Upper lobe of left lung (tissue), 6 donors: ENCODE measurements at places on chromosomes 4 and X. TPM values are rescaled to one million over a fixed set of nuclear protein-coding genes. Genes with fewer than 3 reads are reported as not detected.

COL4A6 gene
- 2.0 TPM for total RNA-seq

PORCN gene
- 53.4 TPM for total RNA-seq

GPR34 gene
- 7.6 TPM for total RNA-seq

KLB gene
- total RNA-seq = 1.5 TPM

ACOT9 gene
- 54.5 TPM for total RNA-seq

- DNase-seq = no peak
Observed at GRCh38 chr4:119310826-119311225, 11.1 kb downstream of the FABP2 start.

DNA sequence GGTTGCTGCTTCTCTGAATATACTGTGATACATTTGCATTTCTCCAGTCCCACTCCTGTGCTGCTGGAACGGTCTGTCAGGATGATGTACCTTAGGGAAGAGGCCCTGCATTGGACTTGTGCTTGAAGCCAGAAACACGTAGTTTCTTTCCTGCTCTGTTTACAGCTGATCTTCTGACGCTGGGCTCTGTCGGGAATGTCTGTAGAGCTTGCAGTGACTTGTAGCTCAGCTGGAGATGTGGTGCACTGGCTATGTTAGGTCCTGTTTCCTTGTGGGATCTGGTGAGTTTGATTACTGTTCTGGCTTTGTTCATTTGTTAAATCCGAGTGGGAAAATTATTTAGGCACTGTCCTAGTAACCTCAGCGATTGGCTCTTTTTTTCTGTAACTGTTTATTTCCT is 137.2 kb upstream of the WDR1 start:
- DNase-seq = no peak

DNA sequence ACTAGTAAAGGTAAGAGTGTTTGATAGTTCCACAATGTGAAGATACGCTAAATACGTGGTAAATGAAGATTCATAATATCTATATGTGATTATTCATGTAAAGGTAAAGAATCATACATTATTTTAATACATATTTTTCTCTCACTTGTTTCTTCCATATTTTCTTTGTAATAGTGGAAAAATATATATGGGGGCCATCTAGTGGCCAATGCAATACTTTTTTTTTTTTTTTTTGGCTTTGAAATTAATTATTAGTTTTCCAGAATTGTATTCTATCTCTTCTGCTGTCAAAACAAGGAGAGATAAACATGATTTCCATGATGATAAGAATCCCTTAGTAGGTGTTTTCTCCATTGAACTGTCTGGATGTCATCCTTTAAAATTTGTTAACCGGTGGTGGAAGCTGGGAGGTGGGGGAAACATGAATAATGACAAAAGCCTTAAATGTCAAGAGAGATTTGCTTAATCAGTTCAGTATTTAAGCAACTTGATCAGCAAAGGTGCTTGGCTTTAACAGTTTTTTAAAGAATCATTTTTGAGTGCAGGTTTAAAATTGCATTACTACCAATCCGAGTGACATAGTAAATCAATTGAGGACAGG is 508.7 kb upstream of the HTR2C start:
- no peak for DNase-seq

DNA sequence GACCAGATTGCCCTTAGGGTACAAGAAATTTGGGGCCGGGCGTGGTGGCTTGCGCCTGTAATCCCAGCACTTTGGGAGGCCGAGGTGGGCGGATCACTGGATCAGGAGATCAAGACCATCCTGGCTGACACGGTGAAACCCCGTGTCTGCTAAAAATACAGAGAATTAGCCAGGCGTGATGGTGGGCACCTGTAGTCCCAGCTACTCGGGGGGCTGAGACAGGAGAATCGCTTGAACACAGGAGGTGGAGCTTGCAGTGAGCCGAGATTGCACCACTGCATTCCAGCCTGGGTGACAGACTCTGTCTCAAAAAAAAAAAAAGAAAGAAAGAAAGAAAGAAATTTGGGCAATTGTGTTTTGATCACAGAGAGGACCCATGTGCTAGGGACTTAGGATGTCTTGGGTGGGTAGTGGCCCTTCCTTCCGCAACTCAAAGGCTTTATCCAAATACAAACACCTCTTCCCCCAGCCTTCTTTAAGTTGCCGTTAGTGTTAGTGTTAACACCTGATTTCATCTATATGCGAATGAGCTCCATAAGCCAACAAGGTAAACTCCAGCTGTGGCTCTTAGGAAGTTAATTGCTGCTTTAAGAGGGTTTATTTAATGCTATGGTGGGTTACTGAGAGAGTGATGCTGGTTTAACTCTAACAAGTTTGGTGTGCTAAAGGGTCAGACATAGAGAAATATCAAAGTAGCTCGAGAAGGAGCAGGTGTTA is 8.6 kb upstream of the CCDC110 start:
- DNase-seq = no peak

- peak; percentile 26 for DNase-seq
Observed at GRCh38 chr4:82216219-82216618, 157.6 kb downstream of the HNRNPD start.

- no peak for DNase-seq
Observed at GRCh38 chr4:26717332-26717731, 133.4 kb downstream of the TBC1D19 start.

DNA sequence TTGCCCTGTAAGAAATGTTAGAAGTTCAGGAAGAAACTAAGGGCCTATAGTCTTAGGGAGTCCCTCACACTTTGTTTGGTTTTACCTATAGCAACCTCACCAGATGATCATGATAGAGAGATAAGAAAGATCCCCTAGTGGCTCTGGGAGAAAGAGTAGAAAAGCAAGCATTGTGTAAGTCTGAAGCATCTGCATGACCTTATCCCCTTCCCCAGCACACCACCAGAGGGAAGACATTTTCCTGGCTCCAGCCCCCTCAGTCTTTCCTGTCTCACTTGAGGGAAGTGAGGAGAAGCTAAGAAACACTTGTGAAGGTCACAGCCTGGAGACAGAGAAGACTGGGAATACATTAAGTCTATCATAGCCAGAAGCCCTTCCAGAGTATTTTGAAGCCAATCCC is 154.0 kb downstream of the EVC2 start:
- DNase-seq = no peak

DNA sequence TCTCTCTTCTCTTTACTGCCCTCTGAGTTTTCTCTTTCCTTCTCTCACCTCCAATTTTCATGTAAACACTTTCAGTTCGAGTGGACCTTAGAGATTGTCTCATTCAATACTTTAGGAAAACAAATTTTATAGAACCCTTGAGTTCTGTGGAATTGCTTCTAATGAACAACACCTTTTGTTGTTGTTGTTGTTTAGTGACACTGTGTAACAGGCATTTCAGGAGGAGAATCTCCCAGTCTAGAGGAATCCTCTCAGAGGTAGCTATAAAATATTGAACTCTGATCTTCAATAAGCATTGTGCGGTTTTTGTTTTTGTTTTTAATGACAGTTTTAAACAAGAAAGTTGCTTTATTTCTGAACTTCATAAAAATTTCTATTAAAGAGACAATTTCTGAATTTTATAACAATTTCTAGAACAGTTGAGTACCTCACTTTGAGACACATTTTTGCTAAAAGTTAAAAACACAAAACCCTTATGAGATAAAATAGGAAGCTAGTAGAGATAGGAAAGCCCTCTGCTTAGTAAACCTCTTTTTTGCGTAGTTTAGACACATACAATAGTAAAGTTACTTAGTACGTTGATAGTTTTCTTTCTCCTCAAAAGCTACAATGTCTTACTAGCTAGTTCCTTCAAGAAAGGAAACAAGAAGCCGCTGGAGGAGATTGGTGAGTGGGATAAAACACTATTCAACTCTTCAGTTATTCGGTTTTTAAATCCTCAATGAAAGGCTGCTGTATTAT is 38.8 kb downstream of the CLCN3 start:
- DNase-seq = no peak

DNA sequence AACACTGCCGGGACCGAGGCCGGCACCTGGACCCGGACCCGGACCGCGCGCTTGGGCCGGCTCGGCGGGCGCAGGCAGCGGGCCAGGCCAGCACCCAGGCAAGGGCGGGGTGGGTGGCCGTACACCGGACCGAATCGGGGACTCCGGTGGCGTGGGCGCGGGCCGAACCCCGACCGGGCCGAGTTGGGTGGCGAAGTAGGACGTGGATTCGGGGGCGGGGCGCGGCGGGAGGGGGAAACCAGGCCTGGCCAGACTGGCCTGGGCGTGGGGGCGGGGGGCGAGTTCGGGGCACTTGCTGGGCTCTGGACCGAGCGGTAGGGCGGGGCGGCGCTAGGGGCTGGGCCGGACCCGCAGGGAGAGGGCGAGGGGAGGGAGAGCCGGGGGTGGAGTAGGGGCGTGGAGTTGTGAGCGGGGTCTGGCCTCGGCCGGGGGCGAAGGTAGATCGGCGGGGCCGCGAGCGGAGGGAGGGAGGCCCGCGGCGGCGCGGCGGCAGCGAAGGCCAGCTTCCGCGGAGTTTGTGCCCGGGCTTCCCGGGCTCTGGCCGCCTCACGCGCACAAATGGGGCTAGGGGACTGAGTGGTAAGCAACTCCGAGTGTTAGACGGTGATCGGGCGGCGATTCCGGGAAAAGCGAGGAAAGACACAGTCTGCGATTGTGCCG is 1.8 kb upstream of the BCORL1 start:
- peak; percentile 91 for DNase-seq

- no peak for DNase-seq
Observed at GRCh38 chr4:19130866-19131265, 1109.3 kb upstream of the LCORL start.

DNA sequence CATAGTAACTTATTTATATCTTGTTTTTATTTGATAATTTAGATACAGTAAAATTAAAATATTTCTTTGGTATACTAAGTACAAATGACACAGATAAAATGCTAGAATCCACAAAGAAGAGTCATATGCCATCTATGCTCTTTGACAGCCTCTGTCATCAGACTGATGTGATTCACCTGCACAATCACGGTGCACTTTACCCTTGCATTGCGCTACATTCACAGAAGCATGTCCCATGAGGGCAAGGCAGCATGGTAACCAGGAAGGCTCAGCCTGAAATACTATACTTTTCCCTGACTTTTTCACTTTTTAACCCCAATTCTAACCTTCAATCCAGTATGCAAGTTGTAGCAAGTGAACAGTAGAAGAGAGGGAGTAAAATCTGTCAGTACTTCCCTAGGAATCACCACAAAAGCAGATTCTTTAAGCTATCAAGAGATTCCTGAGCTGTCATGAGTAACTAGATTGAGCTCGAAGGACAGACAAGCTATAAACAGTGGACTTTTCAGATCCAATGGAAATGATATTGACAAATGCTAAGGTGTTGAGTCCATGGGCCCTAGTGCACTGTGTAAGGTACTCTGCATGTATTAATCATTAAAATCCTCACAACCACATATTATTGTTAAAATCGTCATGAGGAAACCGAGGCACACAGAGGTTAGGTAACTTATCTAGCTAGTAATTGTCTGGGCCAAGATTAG is 14.2 kb downstream of the SEC24D start:
- no peak for DNase-seq

- no peak for DNase-seq
Observed at GRCh38 chr4:182277377-182277776, 34.2 kb downstream of the TENM3 start.

- no peak for DNase-seq
Observed at GRCh38 chr4:7434141-7434765, 477 bp downstream of the PSAPL1 start.

DNA sequence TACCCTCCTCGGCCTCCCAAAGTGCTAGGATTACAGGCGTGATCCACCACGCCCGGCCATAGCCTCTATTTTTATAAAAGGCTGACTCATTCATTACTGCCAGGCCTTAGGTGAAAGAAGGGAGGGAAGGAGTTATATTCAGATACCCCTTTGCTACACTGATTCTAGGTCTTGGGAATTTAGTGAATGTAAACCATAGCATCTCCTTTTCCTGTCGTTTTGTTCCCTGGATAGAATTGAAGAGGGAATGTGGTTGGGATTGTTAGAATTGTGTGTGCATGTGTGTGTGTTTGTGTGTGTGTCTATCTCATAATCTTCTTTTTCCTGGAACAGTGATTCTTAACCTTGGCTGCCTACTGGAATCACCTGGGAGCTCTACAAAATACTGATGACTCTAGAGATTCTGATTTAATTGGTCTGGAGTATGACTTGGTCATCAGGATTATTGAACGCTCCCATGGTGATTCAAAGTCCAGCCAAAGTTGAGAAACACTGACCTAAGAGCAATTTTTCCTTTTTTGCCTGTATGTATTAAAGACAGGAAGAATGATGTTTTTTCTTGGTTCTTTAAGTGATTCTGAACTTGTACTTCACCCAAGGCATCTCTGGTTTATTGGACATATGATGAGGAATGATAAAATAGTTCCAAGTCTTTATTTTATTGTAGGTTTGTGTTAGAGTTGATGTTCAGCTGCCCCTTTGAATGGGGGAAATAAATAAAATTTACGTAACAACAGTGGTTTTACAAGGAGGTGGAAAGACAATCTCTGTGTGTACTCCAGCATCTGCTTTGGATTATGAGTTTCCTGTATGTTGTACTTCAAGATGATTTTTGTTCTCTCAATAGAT is 37.0 kb downstream of the NAP1L5 start:
- DNase-seq = no peak

- no peak for DNase-seq
Observed at GRCh38 chr4:83180431-83180968, 66.0 kb upstream of the PLAC8 start.

DNA sequence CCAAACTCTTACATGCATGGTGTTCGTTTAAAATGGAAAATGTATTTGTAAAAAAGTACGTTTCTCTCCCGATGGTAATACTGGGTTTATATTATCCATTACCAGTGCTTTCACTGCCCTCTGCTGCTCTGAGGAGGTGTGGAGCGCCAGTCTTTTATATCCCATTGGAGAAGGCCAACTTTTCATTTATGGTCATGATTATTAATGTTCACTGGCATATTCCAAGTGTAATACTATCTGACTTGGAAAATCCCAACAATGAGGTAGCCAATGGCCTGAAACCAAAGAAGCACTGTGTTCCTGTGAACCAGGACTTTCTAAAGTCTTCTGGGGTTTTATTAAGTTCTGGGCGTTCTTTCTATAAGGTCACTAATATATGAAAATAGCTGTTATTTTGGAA is 80.7 kb downstream of the SYNPO2 start:
- no peak for DNase-seq

- DNase-seq = no peak
Observed at GRCh38 chrX:109974906-109975655, 27.8 kb upstream of the TMEM164 start.

GRCh38 chr4:41216294-41217019 is 2.1 kb upstream of the APBB2 start:
- DNase-seq = peak; percentile 80

GRCh38 chr4:172688534-172688933 is 480.1 kb upstream of the GALNT7 start:
- no peak for DNase-seq

DNA sequence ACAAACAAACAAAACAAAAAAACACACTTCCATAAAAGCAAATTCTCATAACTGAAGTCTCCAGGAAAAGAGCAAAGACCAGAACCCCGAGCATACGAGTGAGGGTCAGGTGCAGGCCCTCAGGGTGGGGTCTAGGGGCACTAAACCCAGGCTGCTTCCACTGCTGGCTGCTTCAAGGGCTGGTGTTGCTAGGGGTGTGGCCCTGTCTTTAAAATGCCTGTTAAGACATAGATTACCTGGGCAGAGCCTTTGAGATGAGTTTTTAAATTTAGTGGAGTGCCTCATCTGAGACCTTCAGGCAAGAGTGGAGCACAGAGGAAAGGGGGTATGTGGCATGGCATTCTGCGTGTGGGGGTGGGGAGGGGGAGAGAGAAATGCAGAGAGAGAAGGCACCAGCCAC is 87.0 kb downstream of the FHDC1 start:
- no peak for DNase-seq
